ENCODE measurements at places on chromosomes 6 and 20.

GRCh38 chr6:2353412-2354137 is 108.2 kb upstream of the GMDS start:
- no peak for DNase-seq

- no peak for DNase-seq
Observed at GRCh38 chr6:140960566-140960965, 1172.2 kb upstream of the GJE1 start.

DNA sequence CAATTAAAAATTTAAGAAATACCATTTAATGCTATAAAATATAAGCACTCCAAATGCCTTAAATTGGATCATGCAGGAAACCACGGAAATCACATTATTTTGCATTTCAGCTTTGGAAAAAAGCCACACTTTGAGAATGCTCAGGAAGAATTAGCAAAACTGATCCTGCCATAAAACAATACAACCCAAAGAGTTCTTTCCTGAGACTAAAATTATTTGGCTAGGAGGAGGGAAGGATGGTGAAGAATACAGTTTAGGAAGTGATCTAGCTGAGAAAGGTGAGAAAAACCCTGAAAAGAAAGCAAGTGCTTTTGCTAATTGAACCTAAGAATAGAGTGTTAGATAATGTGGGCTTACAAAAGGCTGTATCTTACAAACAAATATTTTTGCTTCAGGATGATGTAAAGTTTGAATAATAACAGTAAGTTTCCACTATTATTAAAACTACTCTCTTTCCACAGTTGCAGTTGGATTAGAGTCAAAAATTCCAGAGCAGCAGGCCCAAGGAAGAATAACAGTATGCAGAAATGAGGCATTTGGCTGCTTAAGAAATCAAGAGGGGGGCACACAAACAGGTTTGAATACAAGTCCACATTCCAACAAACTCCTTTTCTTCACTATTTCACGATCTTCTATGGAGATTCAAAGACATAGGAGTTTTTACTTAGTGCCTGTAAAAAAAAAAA is 565.4 kb downstream of the RFPL4B start:
- DNase-seq = no peak

- DNase-seq = no peak
Observed at GRCh38 chr6:41638935-41639808, 904 bp downstream of the MDFI start.

DNA sequence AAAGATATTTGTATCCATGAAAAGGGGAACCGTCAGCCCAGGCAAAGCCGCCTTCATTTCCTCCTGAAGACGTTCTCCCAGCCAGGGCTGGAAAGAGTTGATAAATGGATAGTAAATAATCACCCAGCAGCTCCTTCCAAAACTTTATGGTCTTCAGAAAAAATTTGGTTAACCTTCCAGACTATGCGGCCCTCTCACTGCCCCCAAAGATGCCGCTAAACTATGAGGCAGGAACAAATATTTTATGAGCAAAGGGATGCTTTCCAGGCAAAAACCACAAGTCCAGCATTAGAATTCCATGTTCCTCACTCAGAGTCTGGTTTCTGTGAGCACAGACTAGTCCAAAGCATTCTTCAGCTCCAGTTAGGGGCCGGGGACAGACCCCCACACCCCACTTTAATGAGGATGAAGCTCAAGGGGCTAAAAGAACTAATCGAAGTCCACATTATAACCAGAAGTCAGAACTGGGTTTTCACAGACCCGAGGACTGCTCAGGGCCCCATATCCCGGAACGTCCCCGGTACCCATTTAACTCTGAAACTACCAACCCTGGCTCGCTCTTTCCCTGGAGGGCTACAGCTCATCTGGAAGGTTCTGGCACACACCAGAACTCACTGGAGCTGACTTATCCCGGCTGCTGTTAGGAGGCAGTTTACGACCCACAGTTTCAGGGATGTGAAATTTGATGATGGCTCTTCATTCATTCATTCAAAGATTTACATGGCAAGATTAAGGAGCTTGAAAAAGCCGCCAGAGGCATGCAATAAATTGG is 29.4 kb downstream of the BMP7 start:
- no peak for DNase-seq

DNA sequence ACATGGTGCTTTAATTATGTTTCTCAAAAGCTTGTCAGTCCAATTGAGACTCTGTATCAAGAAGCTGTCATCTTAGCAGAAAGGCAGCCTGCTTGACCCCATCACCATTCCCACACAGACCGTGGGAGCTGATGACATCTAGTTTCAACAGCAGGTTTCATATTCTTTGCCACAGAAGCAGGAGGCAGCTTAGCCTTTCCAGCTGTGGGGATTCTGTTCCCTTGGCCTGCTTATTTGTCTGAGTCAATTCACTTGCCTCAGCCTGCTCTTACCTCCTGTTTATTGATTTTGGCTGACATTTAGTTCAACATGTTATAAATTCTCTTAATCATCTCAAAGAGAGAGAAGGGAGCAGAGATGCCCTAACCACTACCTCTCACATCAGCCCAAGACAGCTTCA is 527.7 kb downstream of the ADGRB3 start:
- no peak for DNase-seq

DNA sequence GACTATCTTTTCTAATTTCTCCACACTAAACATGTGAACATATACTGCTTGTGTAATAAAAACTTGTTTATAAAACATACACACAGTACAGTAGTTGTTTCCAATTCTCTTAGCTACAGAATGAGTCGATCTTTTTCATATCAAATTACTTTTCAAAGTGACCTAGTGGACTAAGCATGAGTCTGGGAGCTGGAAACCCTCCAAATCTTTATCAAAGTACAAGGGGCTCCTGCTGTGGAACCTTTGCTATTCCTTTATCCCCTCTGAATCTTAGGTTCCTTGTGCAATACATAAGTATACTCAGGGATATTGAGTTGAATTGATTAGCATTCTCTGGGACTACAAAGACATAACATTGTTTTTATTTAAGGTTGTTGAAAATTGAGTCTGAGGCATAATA is 48.7 kb upstream of the TAB2 start:
- no peak for DNase-seq

DNA sequence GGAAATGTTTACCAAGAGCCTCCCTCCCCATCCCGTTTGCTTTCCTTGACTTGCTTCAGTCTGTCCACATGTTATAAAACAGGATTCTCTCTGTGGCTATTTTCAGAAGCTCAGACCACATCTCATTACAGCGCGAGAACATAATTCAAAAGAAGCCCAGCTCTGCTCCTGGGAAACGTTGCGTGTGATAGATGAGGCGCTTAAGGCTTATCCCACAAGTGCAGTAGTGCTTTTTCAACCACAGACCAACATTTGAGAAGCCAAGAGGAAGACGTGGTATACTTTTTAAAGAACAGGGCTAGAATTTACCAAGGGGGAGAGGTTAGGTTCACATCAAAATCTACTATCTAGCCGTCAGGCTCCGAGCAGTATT is 239.5 kb downstream of the SLC24A3 start:
- no peak for DNase-seq

- DNase-seq = no peak
Observed at GRCh38 chr20:9286501-9287461, 217.9 kb downstream of the PLCB4 start.

GRCh38 chr6:126927841-126928240 is 190.6 kb upstream of the RSPO3 start:
- no peak for DNase-seq

DNA sequence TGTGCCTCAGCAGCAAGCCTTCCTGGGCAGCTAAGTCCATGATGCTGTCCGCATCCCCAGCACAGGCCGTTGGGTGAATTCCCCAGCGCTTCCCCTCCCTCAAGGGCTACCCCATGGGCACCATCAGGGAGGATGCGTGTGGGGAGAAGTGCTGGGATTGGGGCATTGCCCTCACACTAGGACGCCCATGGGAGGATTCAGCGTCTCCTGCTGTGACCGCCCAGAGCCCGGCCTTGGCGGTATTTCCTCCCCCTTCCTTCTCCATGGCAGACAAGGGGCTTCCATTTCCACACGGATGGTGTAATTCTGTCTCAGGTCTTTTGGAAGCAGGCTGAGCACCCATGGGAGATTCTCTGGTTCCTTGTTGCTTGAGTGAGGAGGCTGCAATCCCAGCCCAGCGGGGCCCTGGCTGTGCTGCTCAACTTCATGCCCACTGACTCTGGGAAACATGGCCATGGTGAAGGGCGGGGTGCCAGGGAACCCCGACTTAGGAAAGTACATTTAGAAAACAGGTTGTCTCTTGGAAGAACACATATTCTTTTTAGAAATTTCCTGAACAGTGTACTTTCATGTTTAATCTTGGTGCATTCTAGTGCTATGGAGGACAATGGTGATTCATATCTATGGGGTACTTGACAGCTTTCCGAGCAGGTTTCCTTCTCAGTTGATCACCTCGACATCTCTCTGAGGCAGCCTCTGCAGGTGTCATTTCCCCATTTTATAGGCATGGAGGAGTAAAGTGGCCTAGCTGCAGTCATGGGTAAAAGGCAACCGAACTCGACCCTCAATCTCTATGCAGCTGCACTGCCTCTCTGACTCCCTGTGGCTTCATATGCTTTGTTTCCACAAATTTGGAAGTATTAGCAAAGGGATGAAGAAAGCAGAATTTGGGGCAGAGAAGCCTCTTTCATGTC is 178.2 kb upstream of the CST7 start:
- no peak for DNase-seq

DNA sequence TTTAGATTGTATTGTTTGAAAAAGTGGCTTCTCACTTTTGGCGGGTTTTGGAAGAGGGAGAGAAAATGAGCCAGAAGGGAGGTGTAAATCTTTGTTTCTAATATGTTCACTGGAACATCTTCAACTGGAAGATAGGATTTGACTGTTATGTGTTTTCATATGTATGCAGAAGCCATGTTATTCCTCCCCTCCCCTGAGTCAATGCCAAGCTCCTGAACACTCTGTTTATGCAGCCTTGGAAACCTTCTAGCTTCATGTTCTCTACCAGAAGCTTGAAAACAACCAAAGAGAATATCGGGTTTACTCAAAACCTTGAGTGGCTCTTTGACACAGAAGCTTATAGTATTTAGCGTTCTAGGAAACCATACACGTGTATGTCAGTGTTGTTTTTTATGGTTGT is 279.1 kb downstream of the PRL start:
- no peak for DNase-seq

DNA sequence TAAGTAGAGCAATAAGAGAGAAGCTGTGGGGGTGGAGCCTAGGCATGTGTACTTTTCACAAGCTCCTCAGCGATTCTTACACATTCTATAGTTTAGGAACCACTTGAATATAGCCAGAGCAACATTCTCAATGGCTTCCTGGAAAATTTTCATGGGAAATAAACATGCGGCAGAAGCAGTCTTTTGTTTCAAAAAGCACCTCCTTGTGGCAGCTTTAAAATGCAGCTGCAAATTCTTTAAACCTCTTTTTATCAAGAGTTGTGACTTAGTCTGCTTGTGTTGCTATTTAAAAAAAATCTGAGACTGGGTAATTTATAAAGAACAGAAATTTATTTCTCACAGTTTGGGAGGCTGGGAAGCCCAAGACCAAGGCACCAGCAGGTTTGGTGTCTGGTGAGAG is 23.8 kb downstream of the NKX2-2 start:
- no peak for DNase-seq

GRCh38 chr6:1542335-1542734 is 67.4 kb upstream of the FOXC1 start:
- no peak for DNase-seq

GRCh38 chr6:20769631-20770030 is 235.4 kb downstream of the CDKAL1 start:
- DNase-seq = no peak

- no peak for DNase-seq
Observed at GRCh38 chr6:169253337-169254238, at the start of gene THBS2. THBS2 (minus strand) TSS chr6:169253846; CDS start chr6:169250784, 3,062 bp downstream.

DNA sequence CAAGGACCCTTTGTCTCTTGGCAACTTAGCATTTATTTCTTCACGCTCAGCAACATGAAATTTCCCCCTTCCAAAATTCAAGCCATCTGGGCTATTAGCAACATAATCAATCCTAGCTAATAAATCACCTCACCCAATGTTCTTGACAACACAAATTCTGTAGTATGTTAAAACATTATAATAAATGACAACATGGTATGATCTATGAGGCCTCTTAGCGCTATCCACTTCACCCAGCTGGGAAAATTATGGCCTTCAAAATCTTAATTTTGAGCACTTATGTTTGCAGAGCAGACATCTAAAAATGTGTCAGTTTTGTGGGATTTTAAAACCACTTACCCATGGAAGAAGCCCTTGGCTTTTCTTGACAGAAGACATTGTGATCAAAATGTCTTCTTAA is 181.9 kb downstream of the HDGFL1 start:
- no peak for DNase-seq

- DNase-seq = no peak
Observed at GRCh38 chr6:5457983-5458683, 196.8 kb downstream of the FARS2 start.

DNA sequence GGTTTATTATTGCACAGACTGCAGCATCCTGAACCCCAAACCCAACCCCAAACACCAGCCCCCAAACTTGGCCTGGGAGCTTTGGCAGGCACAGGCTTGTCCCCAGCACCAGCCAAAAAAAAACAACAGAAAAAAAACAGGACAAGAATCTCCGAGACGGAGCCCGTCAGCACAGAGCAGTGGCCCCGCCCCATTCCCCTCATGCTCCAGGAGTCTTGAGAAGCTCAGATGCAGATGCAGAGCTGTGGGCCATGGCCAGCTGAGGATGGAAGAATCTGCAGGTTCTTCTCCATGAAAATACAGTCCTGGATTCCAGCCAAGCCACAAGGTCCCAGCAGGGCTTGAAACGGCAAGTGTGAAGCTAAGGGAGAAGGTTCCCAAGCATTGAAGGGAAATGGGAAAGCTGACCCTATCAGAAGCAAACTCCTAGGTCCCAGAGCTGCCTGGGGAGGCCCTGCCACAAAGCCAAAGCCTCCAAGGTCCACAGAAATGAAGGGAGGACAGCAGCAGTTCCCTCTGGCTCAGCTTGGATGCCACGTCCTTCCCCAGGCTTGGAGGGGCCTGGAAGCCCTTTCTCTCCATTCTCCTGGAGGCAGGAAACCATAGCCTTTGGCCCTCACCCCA is 75.2 kb downstream of the JPH2 start:
- no peak for DNase-seq

DNA sequence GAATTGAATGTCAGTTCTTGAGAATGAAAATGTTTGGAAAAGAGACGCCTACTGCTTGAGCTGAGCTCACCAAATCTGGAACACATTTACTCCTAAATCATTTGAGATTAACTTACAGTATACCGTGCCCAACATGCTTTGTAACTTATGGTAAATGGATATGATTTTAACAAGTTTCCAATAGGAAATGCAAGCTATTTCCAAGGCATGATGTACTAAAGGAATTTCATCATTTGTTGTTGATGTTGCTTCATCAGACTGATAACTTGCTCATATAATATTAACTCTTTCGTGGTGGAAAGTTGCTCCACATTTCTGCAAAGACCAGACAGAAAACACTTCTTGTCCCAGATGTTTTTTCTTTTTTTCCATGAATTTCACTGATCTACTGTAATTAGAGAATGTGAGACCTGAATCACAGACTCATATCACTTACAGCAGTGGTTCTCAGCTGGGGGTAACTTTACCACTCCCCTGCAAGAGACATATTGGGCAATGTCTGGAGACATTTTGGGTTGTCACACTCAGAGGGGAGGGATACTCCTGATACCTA is 116.6 kb upstream of the TRAF3IP2 start:
- no peak for DNase-seq

Measured in activated gamma-delta T cell (primary cell).